ENCODE measurements at places on chromosomes 6 and 20. TPM values are rescaled to one million over a fixed set of nuclear protein-coding genes. Genes with fewer than 3 reads are reported as not detected.

DNA sequence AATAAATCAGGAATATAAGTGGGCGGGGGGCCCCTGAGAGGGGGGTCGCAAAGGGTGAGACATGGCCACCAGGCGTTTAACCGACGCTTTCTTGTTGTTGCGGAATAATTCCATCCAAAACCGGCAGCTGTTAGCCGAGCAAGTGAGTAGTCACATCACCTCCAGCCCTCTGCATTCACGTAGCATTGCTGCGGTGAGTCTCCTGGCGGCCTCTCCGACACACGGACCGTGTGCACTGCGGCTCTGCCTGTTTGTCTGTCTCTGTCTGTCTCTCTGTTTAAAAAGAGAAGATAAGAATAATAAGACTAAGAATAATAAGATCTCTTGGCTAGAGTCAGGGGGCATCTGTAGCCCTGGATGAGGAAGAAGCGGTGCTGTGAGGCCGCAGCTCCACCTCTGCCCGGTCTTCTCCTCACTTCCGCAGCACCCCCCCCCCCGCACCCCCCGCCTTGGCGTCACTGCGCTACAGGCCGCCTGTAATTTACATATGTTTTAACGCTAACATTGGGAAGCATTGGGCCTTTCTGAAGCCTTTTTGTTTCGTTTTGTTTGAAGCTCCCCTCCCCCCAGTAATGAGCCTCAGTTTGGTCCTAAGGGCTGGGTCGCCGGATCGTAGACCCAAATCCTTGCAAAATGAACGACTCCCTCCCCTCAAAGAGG, 993 bp downstream of the STX16 start:
- peak; percentile 77 for DNase-seq

GRCh38 chr20:23003881-23004460, 31.1 kb upstream of the SSTR4 start:
- DNase-seq = no peak

DNA sequence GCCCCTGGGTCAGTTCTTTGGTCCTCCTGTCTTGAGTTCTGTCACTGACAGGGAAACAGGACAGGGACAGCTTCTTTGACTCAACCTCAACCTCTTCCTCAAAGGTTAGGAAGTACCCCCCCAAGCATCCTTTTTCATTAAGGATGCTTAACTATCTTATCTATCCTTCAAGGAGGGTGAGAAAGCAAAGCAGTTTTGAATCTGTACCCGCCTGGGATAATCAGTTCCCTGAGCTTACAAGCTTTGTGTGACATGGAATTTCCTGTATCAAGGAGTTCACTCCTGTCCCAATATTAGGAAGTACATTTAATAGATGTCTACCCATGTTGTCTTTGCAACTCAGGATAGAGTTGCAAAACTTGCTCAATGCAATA, 31.1 kb upstream of the PIM1 start:
- DNase-seq = no peak

- no peak for DNase-seq
Measured at GRCh38 chr6:10433322-10433721, 18.4 kb upstream of the TFAP2A start.

WFDC11 gene
- not detected for total RNA-seq
